ENCODE measurements at places on chromosomes 16 and 17.

DNA sequence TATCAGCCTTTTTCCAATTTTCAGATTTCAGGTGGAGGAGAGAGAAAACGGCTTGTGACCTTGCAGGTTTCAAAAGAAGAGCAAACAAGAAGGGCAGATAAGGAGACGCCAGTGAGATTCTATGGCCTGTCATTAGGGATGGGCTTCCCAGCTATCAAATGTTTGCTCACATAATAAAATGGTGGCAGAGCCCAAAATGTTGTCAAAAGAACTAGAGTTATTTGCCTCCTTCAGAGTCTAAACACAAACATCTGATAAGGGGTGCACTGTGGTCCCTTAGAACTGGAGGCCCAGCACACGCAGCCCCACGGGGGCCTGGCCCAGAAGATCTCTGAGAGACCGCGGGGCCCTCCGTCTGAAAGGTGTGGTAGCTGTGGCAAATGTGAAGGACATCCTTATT, 46.1 kb upstream of the DDX52 start:
- no peak for DNase-seq

DNA sequence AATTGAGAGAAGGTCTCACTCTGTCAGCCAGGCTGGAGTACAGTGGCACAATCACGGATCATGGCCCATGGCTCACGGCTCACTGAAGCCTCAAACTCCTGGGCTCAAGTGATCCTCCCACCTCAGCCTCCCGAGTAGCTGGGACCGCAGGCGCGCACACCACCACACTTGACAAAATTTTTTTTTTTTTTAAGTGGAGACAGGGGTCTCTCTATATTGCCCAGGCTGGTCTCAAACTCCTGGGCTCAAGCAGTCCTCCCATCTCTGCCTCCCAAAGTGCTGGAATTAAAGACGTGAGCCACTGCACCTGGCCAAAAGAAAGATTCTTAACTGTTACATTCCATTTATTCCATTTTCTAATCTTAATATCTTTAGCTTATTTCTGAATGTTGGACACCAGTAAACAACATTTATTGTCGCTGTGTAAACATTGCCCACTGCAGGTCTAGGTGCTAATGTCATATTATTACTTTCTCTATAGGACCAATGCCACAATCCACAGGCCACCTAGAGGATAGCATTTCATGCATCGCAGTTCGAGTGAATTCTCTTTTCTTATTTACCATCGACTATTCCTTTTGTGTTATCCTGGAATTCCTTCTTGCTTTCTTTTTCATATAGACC, 123.7 kb downstream of the PITPNC1 start:
- DNase-seq = no peak

DNA sequence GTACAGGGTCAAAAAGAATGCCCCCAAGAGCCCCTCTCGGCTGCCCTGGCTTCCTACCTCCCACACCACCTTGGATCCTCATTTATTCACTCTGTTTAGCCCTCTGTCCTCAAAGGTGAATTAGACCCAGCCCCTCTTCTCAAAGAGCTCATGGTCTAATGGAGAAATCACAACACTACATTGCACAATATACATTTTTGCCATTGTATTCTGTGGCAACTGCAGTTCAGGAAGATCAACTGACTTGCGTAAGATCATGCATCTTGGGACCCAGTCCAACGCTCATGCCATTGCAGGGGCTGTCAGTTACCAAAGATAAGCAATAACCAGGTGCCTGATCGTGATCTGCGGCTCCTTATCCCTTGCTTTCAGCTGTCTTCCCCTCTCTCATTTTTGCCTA, 1.4 kb downstream of the KRT38 start:
- no peak for DNase-seq

DNA sequence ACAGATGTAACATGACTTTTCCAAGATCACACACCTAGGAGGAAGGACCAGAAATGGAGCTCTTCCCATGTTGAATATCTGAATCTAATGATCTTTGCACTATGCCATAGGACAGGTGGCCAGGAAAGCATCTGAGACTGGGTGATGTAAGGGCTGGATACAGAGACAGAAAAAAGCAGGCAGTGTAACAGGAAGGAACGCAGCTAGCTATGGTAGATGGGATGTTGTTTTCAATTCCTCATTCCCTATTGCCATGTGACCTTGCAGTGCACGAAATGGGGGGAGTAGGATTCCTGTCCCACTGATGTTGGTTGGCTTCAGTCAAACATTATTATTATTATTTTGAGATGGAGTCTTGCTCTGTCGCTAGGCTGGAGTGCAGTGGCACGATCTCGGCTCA, 3.7 kb upstream of the NPIPB15 start:
- DNase-seq = no peak

- no peak for DNase-seq
Measured at GRCh38 chr16:66652661-66653360, 43.7 kb downstream of the CMTM4 start.

DNA sequence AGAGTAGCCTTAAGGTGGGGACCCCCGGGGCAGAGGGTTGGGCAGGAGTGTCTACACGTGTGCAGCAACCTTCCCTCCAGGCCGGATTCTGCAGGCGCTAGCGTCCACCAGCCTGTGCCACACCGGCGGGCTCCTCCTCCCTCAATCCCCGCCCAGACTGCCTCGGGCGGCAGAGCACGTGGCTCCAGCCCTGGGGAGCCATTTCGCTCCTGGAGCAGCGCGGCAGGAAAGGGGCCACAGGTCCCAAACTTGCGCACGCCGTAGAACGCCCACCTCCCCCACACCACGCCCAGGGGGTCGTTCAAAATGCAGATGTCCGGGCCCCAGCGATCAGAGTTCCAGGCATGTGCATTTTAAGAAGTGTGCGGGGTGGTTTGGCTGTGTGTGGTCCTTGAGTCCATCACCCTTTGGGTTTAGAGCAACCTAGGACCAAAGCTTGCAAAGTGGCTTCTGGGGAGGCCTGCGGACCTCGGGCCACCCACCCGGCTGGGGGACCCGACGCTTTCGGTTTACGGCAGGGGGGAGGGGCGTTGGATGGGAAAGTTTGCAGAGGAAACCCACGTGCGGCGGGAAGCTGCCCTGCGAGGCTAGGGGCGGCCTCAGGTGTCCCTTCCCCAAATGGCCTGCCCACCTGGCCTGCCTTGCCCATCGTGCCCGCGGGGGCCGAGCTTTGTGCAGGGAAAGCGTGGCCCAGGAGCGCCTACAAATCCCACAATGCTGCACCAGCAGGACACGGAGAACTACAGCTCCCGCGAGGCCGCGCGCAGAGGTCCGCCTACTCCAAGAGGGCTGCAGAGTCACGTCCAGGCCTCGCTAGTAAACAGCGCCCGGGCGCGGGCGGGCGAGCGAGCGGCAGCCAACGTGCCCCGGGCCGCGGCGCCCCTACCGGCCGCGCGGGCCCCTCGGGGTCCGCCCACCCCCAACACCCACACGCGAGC, 1.4 kb downstream of the TFAP4 start:
- peak; percentile 98 for DNase-seq

- DNase-seq = peak; percentile 2
Measured at GRCh38 chr16:24896439-24896838, 50.7 kb downstream of the SLC5A11 start.

DNA sequence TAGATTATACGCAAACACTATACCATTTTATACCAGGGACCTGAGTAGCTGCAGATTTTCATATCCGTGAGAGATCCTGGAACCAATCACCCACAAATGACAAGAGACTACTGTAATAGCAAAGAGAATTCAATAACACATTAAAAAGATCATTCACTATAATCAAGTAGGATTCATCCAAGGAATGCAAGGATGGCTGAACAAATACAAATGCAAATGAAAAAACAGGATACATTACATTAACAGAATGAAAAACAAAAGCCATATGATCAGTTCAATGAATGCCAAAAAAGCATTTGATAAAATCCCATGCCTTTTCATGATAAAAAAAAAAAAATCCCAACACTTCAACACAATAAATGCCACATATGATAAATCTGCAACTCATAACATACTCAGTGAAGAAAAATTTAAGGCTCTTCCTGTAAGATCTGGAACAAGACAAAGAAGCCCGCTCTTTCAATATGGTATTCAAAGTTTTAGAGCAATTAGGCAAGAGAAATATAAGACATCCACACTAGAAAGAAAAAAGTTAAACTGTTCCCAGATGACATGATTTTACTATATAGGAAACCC, 29.0 kb downstream of the N4BP1 start:
- DNase-seq = no peak

- no peak for DNase-seq
Measured at GRCh38 chr17:42477173-42477572, 18.5 kb downstream of the ATP6V0A1 start.

DNA sequence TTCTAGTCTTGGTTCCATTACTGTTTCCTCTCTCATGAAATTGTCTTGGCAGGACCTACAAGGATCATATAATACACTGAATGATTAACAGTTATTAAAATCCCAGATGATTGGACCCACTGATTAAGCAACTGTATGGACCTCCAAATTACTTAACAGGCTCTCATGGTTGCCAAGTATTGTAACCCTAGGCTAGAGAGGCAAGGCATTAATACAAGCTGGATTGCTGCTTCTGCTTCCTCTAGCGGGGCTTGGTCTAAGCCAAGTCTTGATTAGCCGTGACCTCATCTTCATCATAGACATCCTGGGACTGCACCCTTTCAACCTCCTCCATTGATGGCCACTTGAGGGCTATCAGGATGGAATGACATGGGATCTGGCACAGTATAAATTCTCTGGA, 46.9 kb downstream of the SYCE1L start:
- no peak for DNase-seq

GRCh38 chr17:32315171-32315570, 26.8 kb downstream of the C17orf75 start:
- DNase-seq = peak; percentile 72

DNA sequence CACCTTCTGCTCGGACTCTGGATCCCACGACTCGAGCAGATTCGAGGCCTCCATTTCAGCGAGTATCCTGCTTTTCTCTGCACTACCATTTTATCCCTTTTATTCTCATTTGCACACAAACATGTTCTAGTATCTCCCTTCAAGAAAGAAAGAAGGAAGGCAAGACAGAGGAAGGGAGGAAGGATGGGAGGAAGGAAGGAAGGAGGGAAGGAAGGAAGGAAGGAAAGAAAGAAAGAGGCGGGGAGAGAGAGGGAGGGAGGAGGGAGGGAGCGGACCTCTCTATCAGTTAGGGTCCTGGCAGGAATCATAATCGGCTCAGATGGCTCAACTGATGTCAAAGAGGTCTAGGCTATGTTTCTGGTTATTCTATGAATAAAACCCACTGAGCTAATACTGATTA, 10.3 kb upstream of the KSR1 start:
- DNase-seq = peak; percentile 3

DNA sequence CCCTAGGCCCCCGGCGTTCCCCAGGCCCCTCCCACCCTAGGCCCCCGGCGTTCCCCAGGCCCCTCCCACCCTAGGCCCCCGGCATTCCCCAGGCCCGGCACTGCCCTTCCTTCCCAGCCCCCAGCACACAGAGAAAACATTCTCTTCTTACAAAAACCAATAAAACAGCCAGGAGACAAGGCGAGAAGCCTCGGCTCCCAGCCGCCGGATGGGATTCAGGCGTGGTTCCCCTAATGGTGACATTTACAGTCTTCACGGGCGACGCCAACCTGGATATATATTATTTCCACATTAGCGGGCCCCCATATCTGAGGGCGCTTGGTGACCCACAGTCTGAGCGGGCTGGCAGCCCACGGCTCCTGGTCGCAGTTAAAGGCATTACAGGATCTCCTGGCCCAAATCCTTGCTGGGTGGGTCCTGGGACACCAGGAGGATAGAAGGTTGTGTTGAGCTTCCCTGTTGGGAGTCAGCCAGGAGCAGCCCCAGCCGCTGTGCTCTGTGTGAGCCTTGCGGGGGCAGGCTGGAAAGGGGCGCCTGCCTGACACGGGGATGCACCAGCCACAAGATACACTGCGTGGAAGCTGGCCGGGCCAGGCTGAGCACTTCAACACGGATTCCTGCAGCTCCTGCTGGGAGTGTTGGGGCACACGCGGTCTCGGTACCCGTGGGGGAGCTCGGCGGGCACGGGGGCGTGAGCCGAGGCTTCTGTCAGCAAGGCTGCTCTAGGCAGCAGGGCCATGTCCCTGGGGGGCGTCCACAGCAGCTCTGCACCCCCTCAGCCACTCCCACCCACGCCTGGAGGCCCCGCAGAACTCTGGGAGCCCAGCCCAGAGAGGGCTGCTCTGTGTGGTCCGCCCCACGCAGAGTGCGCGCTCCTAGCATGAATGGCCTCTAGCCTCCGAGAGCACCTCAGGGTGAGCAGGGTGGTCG, 83.7 kb downstream of the LMF1 start:
- peak; percentile 66 for DNase-seq

- peak; percentile 90 for DNase-seq
Measured at GRCh38 chr16:56191156-56191815, at the start of gene GNAO1. GNAO1 (plus strand) TSS chr16:56191489; CDS start chr16:56192236, 747 bp downstream.

- DNase-seq = no peak
Measured at GRCh38 chr16:22938647-22939046, 124.7 kb downstream of the HS3ST2 start.

DNA sequence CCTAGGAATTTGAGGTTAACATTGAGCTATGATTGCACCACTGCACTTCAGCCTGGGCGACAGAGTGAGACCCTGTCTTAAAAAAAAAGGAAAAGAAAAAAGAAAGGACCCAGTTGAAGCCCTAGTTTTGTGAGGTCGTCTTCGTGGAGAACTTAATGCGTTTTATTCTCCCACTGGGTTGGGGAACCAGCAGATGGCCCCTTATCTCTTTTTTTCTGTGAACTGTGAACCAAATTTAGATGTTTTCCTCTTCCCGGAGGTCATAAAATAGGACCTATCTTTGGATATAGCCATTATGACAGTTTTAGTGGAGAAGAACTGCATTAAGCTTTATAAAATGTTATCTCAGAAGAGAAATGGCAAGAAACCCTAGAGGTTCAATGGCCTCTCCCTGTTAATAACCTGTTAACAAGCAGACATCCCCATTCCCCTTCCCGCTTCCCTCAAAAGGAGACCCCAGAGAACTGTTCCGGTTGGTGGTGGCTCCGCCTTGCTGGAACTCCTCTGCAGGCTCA, 23.5 kb downstream of the KIAA0513 start:
- DNase-seq = no peak

GRCh38 chr17:67477687-67478086, 100.6 kb downstream of the PITPNC1 start:
- DNase-seq = no peak

DNA sequence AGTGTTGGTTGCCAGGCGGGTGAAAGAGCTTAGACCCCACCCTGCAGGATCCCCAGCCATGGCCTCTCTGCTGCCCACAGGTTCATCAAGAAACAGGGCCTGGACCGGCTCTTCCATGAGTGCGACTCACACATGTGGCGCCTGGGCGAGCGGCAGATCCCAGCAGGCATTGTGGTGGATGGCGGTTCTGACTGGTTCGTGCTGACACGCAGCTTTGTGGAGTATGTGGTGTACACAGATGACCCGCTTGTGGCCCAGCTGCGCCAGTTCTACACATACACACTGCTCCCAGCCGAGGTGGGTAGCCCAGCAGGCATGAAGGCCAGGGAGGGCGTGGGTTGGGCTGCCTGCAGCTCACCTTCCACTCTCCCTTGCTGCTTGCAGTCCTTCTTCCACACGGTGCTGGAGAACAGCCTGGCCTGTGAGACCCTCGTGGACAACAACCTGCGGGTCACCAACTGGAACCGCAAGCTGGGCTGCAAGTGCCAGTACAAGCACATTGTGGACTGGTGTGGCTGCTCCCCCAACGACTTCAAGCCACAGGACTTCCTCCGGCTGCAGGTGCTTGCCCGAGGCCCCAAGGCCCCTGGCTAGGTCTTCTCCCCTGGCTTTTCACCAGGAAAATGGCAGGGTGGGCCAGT, 9.9 kb downstream of the XYLT2 start:
- DNase-seq = peak; percentile 72

DNA sequence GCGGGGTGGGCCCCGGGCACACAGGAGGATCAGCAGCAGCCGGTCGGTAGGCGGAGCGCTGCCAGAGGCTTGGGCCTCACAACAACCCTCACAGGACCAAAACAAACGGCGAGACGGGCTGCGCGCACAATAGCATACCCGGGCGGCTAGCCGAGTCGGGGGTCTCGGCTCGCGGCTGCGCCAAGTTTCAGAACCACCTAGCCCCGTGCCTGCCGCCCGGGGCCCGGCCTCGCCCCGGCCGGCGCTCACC, 732 bp downstream of the ULK2 start:
- peak; percentile 91 for DNase-seq

Data from posterior vena cava (tissue), 2 donors.